ENCODE measurements at places on chromosomes 6 and 20.

DNA sequence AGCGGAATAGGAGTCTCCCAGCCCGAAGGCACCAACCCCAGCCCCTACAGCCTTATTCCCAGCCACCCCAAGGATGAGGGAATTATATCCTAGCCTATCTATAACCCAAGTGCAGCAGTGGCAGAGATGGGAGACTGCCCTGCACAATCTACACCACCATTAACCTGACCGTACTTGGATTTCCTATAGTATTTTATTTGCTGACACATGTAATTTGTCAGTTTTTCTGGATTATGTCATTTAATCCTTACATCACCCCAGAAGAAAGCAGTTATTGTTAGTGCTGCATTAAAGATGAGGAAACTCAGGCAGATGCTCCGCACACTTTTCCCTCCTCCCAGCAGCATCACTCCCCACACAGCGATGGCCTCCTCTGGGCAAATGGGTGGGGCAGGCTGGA lies 6.0 kb downstream of the BFSP1 start:
- no peak for DNase-seq

GRCh38 chr20:20585146-20585545 lies 127.3 kb downstream of the RALGAPA2 start:
- no peak for DNase-seq

DNA sequence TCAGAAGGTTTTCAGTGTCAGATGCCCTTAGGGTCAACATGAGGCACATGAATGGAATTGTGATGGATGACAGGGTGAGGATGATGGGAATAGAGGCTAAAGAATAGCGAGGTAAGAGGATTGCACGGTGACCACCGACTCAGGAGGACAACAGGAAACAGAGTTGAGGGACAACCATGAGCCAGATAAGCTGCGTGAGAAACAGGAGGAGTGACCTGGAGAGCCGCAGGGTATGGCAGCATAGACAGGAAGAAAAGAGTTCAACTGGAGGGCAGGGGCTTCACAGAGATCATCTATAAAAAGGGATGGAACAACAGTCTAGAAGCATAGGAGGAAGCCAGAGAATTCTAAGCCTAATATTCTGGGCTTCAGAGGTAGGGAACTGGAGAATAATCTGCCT lies 84.7 kb upstream of the ENPP5 start:
- no peak for DNase-seq

- DNase-seq = no peak
These were observed 37.9 kb upstream of the RNF24 start for GRCh38 chr20:4053071-4053919.

- no peak for DNase-seq
These were observed 260.3 kb upstream of the MAN1A1 start for GRCh38 chr6:119609865-119610264.

DNA sequence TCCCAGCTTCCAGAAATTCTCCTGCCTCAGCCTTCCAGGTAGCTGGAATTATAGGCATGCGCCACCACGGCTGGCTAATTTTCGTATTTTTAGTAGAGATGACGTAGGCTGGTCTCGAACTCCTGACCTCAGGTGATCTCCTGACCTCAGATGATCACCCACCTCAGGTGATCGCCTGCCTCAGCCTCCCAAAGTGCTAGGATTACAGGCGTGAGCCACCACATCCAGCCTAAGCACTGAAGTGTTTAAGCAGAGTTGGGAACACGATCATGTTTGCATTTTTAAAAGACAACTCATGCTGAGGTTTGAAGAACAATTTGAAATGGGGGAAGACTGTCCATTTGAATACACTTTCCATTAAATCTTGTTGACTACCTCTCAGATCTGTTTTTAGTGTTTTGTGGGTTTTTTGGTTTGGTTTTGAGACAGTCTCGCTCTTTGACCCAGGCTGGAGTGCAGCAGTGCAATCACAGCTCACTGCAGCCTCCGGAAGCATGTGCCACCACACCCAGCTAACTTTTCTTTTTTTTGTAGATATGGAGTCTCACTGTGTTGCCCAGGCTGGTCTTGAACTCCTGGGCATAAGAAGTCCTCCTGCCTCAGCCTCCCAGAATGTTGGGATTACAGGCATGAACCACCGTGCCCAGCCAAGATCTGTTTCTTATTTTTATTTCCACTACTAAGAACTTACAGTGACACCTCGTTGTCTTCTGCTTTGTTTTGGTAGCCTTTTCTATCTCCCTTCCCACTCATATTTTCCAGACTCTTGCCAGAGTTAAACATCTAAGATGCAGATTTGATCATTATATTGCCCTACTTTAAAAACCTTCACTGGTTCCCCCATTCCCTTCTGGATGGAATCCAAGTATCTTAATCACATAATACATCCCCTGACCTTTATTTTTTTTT lies 5.5 kb downstream of the CASP8AP2 start:
- DNase-seq = no peak

GRCh38 chr6:148523551-148523950 lies 180.9 kb downstream of the SASH1 start:
- no peak for DNase-seq

DNA sequence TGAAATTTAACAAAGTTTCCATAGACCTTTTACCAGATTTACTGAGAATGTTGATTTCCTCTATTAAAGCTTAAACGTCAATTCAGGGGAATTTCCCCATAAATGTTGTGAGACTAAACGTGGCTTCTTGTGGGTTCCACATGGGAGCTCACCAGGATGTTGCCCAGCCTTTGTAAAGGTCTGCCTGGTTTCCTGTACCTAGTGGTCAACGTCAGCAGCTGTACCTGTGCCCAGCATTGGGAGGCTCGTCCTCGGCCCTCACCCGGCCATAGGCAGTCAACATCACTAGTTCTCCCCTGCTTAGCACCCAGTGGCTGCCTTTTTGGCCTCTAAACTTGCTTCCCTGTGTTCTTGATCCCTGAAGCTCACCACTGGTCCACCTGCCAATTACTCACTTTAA lies 22.1 kb upstream of the CD83 start:
- no peak for DNase-seq

- DNase-seq = peak; percentile 1
These were observed 30.9 kb downstream of the RSPH3 start for GRCh38 chr6:158969148-158969547.

GRCh38 chr6:161104966-161105365 lies 113.4 kb downstream of the MAP3K4 start:
- DNase-seq = peak; percentile 28

DNA sequence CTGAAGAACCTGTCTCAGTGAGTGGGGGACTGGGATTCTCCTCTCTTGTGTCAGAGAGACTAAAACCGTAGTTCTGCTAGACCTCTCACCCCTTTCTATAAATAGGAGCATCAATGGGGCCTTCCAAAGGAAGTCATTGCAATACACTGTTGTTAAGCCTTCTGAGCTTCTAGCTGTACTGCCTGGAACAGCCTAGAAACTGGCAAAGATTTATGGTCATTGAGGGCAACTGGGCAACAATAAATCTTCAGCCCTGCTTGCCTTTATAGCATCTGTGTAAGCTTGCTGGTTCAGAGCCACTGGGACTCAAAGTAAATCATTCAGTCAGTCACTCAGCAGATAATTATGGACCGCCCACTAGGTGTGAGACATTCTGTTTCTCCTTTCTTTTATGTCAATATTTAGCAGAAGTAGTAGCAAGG lies 53.2 kb downstream of the PPP1R14C start:
- DNase-seq = peak; percentile 68

DNA sequence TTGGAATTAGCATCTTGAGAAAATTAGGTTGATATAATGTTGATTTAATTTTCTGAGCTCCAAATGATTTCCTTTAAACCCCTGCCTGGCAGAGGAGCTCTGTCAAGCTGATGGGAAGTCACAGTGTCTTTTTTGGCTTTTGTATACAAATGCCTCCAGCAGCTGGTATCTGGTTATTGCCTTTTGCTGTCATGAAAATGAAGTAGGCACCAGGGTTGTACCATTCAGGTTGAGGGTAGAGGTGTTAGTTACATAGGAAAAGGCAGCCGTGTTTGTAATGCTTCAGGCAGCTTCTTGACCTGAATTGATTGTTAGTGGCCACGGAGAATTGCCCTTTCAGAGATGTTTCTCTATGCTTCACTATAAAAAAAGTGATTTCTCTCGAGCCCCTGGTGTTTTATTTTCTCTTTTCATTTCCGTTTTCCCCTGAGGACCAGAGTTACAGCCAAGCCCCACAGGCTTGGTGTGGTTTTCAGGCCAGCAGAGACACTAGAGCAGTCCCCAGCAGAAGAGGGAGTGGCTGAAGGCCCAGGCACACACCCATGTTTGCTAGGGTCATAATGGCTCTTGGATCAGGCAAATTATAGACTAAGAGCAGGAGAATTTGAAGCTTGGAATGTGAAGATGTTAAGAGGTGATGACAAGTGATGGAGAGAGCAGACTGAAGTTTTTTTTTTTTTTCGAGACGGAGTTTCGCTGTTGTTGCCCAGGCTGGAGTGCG lies 21.6 kb downstream of the CMTR1 start:
- DNase-seq = no peak

GRCh38 chr6:133358574-133359150 lies 117.5 kb downstream of the EYA4 start:
- no peak for DNase-seq

DNA sequence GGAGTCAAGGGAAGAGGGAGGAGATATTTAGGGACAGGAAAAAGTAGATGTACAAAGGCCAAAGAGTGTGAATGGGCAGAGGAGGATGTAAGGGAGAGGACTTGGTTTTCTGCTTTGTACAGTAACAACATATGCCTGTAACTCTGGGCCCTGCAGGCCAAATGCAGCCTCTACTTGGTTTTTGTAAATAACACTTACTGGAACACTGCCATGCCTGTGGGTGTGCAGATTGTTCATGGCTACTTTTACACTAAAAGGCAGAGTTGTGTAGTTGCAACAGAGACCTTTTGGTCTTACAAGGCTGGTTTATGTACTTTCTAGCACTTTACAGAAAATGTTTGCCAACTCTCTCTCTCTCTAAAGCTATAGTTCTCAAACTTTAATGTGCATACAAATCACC lies 157.1 kb downstream of the PHACTR1 start:
- DNase-seq = no peak

DNA sequence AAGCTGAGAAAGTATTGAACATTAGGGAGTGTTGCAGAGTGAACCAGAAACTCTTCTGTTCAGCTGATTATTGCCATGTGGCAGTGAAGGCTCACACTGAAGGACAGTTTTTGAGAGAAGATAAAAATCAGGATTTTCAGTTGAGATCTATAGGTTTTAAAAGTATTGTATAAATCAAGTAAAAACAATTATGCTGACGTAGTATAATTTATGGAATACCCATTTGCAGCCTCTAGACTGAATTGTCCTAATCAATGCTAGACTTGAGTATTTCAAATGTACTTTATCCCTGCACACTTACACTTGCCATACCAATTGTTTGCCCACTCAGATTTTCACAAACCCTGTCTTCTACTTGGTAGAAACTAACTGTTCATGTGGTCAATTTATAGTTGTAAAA lies 245.8 kb downstream of the FRK start:
- no peak for DNase-seq

DNA sequence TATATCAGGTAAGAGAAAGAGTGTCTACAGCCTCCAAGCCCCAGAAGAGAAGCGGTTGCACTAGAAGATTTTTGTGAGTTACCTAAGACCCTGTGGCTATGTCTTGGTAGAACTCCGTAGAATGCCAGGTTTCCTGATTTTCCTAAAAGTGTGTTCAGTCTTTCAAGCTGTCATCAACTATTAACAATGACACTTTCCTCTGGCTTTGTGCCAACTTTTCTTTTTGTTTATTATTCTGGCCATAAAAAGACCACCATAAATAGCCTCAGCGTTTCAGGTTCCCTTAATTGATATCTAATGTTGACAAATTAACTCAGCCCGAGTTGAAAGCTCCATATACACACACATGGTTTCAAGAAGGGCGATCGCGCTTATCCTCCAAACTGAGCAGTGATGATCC lies 1.2 kb downstream of the PAK5 start:
- DNase-seq = no peak

- no peak for DNase-seq
These were observed 33.0 kb downstream of the MRAP2 start for GRCh38 chr6:84066536-84066935.

GRCh38 chr6:56851541-56852259 lies 103.2 kb upstream of the BEND6 start:
- peak; percentile 67 for DNase-seq

Data from kidney glomerular epithelial cell (primary cell).